Tibial artery (tissue), 4 donors: ENCODE measurements at places on chromosomes 3 and 15.

DNA sequence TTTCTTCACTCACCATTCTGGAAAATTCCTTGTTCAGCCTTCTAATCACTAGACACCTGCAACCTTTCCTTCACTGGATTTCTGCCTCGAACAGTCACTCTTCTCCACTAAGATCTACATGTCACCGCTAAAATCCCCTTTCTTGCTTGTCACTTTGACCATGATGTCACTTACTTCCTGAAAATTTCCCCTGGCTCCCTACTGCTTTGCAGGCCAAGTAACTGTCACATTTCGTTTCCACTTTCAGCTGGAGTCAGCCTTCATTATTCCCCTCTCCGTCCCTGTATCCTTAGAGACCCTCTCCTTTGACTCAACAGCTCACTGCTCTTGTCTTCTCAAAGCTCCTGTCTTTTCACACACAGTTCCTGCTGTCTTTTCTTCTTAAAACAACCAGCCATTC, 15.9 kb downstream of the CHL1 start:
- no peak for DNase-seq

DNA sequence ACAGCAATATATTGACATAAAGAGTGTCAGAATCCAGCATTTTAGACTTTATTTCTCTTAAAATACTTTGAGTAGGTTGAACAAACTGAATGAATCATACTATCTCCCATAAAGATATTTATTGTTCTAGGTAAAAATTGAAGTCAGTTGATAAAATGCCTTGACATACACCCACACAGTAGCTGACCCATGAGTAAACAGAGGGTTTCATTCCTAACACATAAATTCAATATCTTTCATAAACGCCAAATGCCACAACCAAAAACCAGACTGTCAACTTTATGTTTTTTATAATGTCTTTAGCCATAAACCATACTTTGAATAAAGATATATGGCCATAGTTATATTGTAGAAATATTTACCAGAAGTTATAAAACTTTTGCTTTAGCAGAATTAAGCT, 742.4 kb downstream of the NAALADL2 start:
- DNase-seq, result no peak

DNA sequence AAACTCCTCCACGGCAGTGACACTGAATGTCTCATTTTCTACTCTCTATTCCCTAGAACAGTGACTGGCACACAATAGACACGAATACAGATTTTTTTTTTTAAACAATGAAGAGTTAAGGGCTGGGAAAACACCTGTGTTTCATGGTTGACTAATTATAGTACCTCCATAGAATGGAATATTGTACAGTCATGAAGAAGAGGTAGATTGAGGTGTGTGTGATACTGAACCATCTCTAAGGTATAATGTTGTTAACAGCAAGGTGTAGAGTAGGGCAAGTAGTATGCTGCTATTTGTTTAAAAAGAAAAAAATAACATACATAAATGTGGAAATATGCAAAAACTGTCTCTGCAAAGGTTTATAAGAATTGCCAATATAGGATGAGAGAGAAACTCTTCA, 5.2 kb upstream of the RARRES1 start:
- DNase-seq, result no peak

GRCh38 chr15:74962671-74963070, 6.1 kb upstream of the RPP25 start:
- no peak for DNase-seq

DNA sequence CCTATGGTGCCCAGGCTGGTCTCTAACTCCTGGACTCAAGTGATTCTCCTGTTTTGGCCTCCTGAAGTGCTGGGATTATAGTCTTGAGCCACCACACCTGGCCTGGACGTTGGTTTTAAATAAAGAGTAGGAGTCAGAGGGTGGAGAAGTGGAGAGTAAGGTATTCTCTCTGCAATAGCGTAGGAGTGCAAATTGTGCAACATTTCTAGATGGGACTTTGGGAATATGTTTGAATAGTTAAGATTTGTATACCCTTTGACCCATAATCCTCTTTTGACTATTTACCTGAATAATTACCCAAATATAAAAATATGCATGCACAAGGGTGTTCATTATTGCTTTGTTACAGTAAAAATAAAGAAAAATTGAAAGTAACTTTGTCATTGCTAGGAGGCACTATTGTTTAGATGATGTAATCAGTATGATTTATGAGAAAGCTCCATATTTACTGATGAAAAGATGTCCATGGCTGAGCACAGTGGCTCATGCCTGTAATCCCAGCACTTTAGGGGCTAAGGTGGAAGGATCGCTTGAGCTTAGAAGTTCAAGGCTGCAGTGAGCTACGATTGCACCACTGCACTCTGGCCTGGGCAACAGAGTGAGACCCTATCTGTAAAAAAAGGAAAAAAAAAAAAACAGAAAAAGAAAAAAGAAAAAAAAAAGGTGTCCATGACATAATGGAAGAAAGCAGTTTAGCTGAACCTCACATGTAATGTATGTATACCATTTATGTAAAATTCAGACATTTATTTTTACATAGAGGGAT, 15.1 kb upstream of the XYLB start:
- DNase-seq, result no peak
